Iris pigment epithelial cell (primary cell): ENCODE measurements at places on chromosomes 7 and 10.

DNA sequence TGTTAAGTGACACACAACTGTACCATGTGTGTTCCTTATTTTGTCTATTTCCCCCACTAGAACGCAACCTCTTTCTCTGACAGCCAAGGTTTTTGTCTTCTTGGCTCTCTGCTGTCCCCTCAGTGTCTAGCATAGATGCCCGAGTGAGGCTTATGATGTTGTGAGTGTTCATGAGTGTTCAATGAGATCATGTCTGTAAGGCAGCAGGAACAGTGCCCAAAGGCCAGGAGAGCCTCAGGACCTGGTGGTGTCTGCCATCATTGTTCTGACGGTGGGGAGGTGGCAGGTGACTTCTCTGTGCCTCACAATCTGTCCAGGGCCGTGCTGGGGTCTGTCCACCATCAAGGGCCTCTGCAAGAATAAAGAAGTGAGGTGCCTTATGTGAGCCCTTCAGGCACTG lies 66.5 kb downstream of the JCAD start:
- no peak for DNase-seq

- no peak for DNase-seq
Observed at GRCh38 chr10:23310404-23310803, 34.2 kb downstream of the C10orf67 start.

DNA sequence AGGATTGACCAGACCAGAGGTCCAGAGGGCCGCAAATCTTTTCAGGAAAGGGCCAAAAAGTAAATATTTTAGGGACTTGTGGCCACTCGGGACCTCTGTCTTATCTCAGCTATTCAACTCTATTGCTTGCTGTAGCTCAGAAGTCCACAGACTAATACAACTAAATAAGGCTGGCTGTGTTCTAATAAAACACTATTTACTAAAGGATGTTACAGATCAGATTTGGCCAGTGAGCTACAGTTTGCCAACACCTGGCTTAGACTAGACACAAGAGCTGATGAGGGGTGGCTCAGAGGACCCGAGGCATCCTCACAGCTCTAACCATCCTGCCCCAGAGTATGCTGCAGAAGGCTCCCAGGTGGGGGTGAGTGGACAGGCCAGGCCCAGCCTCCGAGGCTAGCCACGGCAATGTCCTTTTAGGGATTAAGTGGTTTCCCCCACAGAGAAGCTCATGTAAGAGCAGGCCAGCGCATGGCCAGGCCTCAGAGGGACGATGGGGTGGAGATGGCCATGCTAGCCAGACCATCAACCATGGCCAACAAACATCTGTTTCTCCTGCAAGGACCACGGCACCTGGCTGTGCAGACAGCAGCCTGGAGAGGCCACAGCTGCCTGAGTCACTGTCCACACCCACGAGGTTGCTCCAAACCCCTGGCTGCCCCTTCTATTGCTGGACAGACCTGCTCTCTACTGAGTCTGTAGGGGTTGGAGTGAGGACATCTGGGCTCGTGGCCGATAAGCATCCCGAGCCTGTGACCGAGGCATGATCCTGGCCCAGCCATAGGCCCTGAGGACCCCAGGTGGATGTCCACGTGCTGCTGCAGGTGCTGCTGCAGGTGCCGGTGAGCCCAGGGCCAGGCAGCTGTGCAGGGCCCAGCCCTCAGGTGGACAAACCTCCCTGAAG lies 76.5 kb downstream of the AFAP1L2 start:
- DNase-seq = no peak

DNA sequence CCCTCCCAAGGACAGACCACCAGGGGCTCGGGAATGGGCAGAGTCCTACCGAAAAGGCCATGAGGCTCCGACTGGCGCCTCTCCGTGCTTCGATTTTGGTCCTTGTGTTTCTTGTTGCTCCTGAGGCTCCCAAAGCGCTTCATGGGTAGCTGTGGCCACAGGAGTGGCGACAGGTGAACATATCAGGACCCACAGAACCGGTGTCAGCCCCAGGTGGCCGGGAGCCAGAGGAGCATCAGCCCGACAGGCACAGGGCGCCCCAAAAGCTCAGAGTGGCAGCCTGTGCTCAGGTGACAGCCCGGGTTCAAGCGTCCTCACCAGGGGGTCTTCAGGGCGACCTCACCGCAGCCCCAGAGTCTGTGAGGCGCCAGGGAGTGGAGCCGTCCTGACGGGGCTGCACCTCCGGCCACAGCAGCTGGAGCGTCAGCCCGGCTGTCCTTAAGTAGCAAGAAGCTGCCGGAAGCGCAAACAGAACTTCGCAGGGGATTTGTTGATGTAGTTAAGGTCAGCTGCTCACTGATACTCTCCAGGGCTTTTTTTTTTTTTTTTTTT lies 141.0 kb downstream of the PRKAG2 start:
- no peak for DNase-seq

GRCh38 chr7:35768346-35768745 lies 32.5 kb upstream of the SEPTIN7 start:
- no peak for DNase-seq
